Hepatocyte (in vitro differentiated cells): ENCODE measurements at places on chromosomes 1 and 21. TPM values are rescaled to one million over a fixed set of nuclear protein-coding genes. Genes with fewer than 3 reads are reported as not detected.

Gene CORT
- 0.13 TPM in 1 of 2 replicates, not detected in the other for total RNA-seq

DNA sequence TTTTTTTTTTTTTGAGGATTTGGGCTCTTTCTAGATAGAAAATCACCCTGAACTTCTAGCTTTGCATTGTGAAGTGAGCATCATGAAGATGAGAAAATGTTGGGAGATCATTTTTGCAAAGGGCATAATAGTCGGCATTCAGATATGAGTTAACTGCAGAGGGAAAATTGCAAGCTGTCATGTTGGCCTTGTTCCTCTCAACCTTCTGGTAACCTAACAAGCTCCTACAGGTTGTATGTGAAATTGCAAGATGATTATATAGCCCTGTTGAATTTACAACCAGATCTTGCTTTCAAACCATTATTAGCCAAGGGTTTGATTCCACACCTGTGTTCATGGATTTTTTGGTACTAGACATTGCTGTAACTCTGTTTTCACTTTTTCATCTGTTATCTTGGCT, 2.2 kb downstream of the ELOA start:
- H3K4me1 ChIP-seq, result peaks cover 16% of the 10 kb centered on the region
- peaks cover 2% of the 10 kb centered on the region for H3K36me3 ChIP-seq
- peak; percentile 40 for DNase-seq
- no peak overlapping the region for H3K4me3 ChIP-seq
- H3K27me3 ChIP-seq, result no peaks in the 10 kb centered on the region
- H3K27ac ChIP-seq, result no peak overlapping the region

GRCh38 chr1:23100074-23100748, 68.4 kb downstream of the LUZP1 start:
- H3K4me1 ChIP-seq, result peaks cover 33% of the 10 kb centered on the region
- H3K4me3 ChIP-seq, result no peak overlapping the region
- DNase-seq, result peak; percentile 37
- no peaks in the 10 kb centered on the region for H3K36me3 ChIP-seq

- DNase-seq, result no peak
- H3K27ac ChIP-seq, result peak overlapping the region; percentile 99
- peak overlapping the region; percentile 74 for H3K4me3 ChIP-seq
- no peaks in the 10 kb centered on the region for H3K27me3 ChIP-seq
- H3K36me3 ChIP-seq, result no peaks in the 10 kb centered on the region
These were observed 1.5 kb downstream of the CSDE1 start for GRCh38 chr1:114756009-114756892.

Gene PLPPR5
- 0.17 TPM in 1 of 2 replicates, not detected in the other for total RNA-seq

Gene BNIPL
- total RNA-seq, result 2.7 and 3.8 TPM in 2 replicates

GRCh38 chr1:156384007-156384406, 15.0 kb downstream of the RHBG start:
- peaks cover 25% of the 10 kb centered on the region for H3K27me3 ChIP-seq
- DNase-seq, result no peak
- no peak overlapping the region for H3K27ac ChIP-seq
- H3K4me1 ChIP-seq, result peaks cover 9% of the 10 kb centered on the region

Gene DRAXIN
- 0.16 and 0.60 TPM in 2 replicates for total RNA-seq

DNA sequence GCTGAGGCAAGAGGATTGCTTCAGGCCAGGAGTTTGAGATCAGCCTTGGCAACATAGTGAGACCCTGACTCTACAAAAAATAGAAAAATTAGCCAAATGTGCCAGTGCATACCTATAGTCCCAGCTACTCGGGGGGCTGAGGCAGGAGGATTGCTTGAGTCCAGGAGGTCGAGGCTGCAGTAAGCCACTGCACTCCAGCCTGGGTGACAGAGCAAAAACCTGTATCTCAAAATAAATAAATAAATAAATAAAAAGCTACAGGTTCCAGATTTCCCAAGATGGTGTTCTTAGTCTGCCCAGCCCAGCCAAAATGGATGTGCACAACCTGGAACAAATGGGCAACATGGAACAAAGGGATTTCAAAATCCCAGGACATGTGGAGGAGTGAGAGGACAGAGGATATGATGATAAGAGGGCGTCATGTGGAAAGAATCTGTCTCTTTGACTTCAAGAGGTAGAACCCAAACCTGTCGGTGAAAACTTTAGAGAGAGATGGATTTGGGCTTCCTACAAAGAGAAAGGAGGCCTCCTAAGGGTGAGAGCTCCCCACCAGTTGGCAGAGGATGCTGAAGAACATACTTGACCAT, 3.2 kb downstream of the EDARADD start:
- H3K4me1 ChIP-seq, result peaks cover 4% of the 10 kb centered on the region
- H3K36me3 ChIP-seq, result no peaks in the 10 kb centered on the region
- no peak for DNase-seq
- no peak overlapping the region for H3K4me3 ChIP-seq
- H3K27ac ChIP-seq, result no peak overlapping the region
- peaks cover 6% of the 10 kb centered on the region for H3K27me3 ChIP-seq

Gene LIPI
- not detected in 2 replicates for total RNA-seq

Gene HUNK
- 4.4 and 7.1 TPM in 2 replicates for total RNA-seq

Gene UTS2
- 0.16 TPM in 1 of 2 replicates, not detected in the other for total RNA-seq

DNA sequence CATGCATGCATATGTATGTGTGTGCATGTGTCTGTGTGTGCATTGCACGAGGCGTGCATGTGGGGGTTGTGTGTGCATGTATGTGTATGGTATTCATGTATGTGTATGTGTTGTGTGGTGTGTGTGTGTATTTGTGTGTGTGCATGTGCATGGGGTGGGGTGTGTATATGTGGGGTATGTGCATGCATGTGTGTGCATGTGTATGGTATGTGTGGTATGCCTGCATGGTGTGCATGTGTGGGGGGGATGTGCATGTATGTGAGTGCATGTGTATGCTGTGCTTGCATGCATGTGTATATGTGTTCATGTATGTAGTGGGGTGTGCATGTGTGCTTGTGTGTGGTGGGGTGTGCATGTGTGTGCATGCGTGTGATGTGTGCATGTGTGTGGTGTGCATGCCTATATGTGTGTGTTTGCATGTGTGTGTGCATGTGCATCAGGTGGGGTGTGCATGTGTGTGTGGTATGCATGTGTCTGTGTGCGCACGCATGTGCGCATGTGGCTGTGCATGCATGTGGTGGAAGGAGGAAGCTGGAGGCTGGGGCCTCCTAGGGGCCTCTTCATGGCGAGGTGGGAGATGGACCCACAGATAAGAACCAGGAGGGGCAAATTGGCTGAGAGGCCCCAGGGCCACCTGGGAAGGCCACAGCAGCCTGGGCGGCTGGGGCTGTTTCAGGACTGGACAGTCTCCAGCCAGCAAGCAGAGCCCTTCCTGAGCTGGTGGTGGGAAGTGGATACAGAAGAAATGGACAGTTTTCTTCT, 35.9 kb upstream of the ARF1 start:
- H3K27me3 ChIP-seq, result peaks cover 3% of the 10 kb centered on the region
- no peaks in the 10 kb centered on the region for H3K36me3 ChIP-seq

Gene CFHR5
- 0.56 and 0.77 TPM in 2 replicates for total RNA-seq

- H3K36me3 ChIP-seq, result no peaks in the 10 kb centered on the region
- no peak overlapping the region for H3K4me3 ChIP-seq
- H3K27ac ChIP-seq, result no peak overlapping the region
These were observed 54.9 kb upstream of the TSPAN2 start for GRCh38 chr1:115144176-115144575.

- no peak for DNase-seq
- peaks cover 11% of the 10 kb centered on the region for H3K4me1 ChIP-seq
- no peaks in the 10 kb centered on the region for H3K27me3 ChIP-seq
These were observed 217.5 kb upstream of the MAP1LC3C start for GRCh38 chr1:242216368-242216767.

DNA sequence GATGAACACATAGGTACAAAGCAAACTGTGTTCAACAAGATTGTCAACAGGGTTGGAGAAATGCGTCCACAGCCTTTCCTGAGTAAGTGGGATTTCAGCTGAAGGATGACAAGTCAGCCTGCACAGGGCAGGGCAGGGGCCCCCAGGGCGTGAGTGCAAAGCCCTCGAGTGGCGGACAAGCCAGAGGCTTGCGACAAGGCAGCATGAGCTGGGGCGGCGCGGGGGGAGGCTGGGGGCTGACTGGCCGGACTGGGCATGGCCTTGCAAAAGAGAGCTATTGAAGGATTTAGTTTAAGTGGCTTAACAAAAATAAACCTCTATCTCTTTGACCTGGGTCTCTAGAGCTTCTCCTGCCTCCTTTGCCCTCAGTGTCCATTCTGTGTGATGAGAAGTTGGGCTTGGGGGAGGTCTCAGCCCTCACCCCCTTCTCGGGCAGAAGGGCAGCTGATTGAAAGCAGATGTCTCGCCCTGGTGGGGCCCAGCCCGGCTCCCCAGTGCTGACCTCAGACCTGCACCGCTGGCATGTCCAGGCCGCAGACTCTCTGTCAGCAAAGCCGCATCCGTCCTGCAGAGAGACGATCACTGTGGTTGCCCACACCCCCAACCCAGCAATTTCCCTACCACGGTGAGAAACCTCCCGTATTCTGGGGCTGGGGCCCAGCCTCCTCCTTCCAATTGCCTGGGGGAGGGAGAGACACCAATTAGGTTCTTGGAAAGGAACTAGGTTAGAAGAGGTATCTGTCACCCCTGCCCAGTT, 24.3 kb upstream of the EPS8L3 start:
- H3K4me3 ChIP-seq, result no peak overlapping the region
- peaks cover 45% of the 10 kb centered on the region for H3K4me1 ChIP-seq
- no peak for DNase-seq
- no peak overlapping the region for H3K27ac ChIP-seq
- no peaks in the 10 kb centered on the region for H3K27me3 ChIP-seq

Gene SYNJ1
- total RNA-seq, result 4.7 and 8.9 TPM in 2 replicates

GRCh38 chr1:235972311-235972689, 92.6 kb downstream of the NID1 start:
- no peaks in the 10 kb centered on the region for H3K4me1 ChIP-seq
- H3K27ac ChIP-seq, result peak overlapping the region; percentile 93
- peak; percentile 25 for DNase-seq
- H3K36me3 ChIP-seq, result peaks cover 3% of the 10 kb centered on the region
- H3K27me3 ChIP-seq, result no peaks in the 10 kb centered on the region
- no peak overlapping the region for H3K4me3 ChIP-seq

DNA sequence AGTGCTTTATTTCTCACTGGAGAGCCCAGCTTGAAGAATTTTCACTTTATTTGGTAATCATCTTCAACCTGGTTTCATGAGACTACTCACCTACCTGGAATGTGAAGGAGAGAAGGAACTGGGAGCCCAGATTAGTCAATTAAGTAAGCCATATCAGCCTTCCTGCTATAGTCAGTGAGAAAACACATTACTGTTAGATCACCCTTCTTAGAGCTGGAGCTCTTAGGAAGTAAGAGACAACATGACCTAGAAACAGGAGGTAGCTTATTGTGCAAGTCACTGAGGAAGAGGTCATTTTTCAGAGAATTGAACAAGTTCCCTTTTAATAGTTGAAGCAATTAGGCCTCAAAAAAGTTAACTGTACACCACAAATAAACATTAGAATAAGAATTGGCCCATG, 49.2 kb upstream of the TEKT2 start:
- H3K36me3 ChIP-seq, result no peaks in the 10 kb centered on the region
- no peak overlapping the region for H3K4me3 ChIP-seq
- H3K27me3 ChIP-seq, result no peaks in the 10 kb centered on the region

Gene CIART
- total RNA-seq, result 1.8 and 3.6 TPM in 2 replicates

Gene RPAP2
- 14.2 and 20.7 TPM in 2 replicates for total RNA-seq

DNA sequence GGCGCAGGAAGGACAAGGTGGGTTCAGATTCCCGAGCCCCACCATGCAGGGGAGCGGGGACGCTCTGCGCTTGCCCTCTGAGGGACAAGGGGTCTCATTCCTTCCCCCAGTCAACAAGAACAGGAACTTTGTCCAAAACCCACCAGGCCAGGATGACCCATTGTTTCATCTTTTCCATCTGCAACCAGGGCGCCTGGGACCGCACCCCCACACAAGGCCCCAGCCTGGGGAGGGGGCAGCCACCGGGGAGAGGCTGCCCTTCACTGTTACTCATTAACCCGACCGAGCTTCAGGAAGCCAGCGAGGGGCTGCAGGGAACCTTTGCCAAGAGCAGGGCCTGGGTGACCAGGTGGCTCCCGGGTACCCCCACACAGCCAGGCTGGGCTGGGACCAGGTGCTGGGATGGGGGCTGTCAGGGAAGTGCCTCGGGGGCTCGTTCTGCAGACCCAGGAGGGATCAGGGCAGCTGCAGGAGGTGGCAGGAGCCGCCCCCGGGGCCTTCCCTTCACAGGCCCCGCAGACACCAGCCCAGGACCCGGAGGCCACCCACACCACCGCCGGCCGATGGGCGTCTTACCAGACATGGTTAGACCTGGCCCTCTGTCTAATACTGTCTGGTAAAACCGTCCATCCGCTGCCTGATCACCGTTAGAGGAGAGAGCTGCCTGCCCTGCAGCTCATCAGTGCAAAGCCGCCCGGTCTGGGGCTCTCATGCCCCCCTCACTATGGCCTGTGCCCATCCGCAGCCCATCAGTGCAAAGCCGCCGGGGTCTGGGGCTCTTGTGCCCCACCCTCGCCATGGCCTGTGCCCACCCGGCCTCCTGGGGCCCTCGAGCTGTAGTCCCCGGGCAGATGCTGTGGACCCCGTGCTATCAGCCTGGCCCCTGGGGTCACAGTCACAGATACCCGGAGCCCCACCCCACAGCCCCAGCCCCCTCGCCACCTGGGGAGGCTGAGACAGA, 4.9 kb upstream of the TTLL10 start:
- no peaks in the 10 kb centered on the region for H3K27me3 ChIP-seq
- DNase-seq, result no peak
- no peak overlapping the region for H3K4me3 ChIP-seq
- H3K36me3 ChIP-seq, result no peaks in the 10 kb centered on the region

DNA sequence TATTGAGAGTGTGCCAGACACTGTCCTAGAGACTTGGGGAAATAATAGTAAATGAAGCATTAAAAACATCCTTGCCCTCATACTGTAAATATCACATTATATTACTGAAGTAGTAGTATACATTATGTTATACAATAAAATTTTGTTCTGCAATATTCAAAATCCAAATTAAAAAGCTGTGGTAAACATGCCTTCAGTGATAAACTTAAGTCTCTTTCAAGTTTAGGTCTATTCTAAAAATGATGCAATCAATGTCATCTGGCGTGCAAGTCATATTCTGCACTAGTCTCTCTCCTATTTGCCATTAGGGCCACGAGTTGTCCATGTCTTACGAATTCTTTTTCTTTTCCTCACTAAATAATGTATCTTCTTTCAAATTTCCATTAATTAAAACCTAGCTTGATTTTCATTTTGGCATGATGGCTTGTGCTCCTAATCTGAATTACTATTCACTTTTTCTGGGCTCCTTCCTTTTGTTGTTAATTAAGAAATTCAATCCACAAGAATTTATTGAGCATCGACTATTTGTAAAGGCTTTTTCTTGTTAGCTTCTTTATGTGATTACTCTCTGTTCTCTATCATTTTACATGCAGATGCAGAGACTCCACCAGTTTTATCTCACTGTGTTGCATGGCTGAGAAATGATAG, 130.7 kb downstream of the COQ8A start:
- H3K36me3 ChIP-seq, result no peaks in the 10 kb centered on the region
- DNase-seq, result no peak
- no peaks in the 10 kb centered on the region for H3K27me3 ChIP-seq
- H3K4me1 ChIP-seq, result no peaks in the 10 kb centered on the region
- no peak overlapping the region for H3K4me3 ChIP-seq

DNA sequence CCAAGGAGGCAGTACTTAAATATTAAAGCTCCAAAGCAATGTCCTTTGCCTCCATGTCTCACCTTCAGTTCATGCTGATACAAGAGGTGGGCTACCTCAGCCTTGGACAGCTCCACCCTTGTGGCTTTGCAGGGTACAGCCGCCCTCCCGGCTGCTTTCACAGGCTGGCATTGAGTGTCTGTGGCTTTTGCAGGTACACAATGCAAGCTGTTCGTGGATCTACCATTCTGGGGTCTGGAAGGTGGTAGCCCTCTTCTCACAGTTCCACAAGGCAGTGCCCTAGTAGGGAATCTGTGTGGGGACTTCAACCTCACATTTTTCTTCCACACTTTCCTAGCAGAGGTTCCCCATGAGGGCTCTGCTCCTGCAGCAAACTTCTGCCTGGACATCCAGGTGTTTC, 324.8 kb downstream of the COL11A1 start:
- no peaks in the 10 kb centered on the region for H3K27me3 ChIP-seq
- H3K27ac ChIP-seq, result no peak overlapping the region
- no peaks in the 10 kb centered on the region for H3K4me1 ChIP-seq
- H3K36me3 ChIP-seq, result no peaks in the 10 kb centered on the region
- DNase-seq, result no peak
- no peak overlapping the region for H3K4me3 ChIP-seq

Gene ABCA4
- 0.53 and 1.0 TPM in 2 replicates for total RNA-seq
